Brain pericyte (primary cell): ENCODE measurements at places on chromosomes 7 and 10.

DNA sequence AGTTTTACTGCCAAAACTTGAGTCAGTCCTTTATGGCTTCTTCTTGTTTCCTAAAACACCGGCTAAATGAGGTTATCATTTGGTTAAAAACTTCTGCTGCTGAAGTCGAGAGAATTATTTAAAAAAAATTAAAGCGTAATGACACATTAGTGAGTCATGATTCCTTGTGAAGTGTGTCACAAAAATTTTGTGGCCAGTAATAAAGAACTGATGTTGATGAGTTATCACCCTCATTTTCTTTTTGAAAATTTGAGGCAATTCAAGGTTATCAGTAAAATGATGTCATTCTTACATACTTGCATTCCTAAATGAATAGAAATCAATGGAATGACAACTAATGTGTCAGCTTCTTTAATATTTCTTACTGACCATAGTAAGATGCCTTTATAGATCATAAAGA, 427.4 kb downstream of the SORCS3 start:
- DNase-seq = no peak

GRCh38 chr10:118076705-118077104, 30.0 kb upstream of the RAB11FIP2 start:
- no peak for DNase-seq

DNA sequence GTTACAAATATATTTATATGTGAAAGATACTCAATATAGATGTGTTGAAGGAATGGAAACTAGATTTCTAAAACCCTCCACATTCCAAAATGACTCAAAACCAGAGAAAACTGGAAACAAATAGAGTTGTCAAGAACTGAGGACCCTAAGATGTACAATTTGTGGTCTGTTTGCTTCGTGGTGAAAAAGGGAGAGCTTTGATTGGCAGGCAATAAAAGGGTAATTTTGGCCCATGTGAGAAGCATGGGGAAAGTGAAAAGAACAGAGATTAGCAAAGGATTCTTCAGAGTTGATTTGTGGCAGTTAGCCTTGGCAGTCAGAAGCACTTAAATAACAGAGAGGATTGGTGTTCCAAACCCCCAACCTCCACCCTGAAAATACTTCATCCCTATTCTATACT, 37.1 kb upstream of the DKK1 start:
- no peak for DNase-seq

DNA sequence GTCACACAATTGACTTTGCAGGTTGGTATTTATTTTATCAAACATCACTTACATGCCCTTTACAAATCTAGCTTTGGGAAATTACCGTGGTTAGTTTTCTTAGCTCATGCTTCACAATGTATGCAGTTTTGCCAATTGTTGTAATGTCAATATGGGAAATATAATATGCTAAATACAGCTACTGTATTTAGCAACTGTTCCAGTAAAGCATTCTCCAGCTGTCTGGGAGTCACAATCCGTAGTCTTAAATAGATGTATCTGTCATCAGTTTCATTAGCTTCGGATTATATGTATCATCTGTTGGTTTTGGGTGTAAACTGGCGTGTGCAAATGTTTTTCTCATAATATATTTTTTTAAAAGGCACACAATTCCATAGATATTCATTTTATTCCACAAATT, 19.4 kb upstream of the AHR start:
- DNase-seq = no peak

- DNase-seq = no peak
Measured at GRCh38 chr7:150368884-150369747, 494 bp downstream of the REPIN1 start.

- DNase-seq = no peak
Measured at GRCh38 chr7:134478707-134479106, 19.8 kb upstream of the AKR1B1 start.

GRCh38 chr10:128210215-128211063, 84.2 kb upstream of the MKI67 start:
- no peak for DNase-seq

GRCh38 chr10:124289851-124290795, 128.6 kb downstream of the OAT start:
- peak; percentile 40 for DNase-seq

DNA sequence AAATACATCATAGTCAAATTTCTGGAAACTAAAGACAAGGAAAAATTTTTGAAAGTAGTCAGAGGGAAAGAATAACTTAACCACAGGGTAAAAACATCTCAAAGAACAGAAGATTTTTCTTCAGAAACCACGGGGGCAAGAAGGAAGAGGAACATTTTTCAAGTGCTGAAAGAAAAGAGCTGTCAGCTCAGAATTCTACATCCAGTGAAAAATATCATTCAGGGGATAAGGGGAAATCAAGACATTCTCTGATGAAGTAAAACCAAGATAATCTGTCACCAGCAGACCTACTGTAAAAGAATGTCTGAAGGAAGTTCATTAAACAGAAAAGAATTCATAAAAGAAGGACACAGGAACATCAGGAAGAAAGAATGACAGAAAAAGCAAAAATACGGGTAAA, 111.2 kb upstream of the TMEM72 start:
- DNase-seq = no peak

DNA sequence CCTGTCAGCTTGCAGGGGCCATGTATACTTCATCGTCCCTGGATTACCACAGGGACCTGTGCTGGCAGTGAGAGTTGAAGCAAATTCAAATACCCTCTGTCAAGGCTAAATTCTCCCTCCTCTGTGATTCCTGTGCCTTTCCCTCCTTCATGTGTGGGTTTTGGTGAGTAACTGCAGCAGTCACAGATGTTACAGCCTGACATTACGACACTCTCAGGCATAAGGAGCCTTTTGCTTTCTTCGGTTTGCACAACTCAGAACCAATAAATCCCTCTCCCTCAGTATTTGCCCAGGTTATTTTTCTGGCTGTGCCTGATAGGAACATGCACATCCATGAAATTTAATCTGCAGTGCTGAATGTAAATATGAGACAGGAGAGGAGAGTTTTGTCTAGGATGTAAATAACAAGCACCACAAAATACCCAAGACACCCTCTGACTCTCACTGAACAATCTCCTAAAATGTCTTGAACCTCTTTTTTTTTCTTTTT, 997.2 kb upstream of the GHITM start:
- DNase-seq = no peak

GRCh38 chr7:98251231-98251600, 816 bp downstream of the TECPR1 start:
- no peak for DNase-seq

DNA sequence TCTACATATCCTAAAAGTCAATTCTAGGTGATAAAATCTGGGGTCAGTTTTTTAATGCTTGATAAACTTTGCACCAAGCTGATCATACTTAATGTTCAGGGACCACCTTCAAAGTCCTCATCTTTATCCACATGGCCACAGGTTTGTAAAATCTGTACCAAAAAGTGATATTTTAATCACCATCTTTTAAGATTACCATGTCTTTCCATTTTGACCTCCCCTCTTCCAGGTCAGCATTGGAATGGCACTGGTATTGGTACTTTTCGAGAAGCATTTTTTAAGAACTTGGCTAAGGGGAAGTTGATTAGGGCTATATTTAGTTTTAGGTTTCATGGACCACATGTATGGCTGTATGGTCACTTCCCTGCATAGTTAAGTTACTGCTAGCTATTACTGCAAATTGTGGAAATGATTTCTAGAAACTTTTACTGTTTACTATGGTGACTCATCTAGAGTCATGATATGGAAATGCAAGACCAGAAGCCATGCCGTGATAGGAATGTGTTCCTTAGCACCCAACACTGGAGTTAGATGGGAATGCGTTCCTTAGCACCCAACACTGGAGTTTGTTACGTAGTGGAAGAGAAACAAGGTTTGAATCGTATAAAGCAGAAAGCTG, 50.8 kb upstream of the ABLIM1 start:
- no peak for DNase-seq

DNA sequence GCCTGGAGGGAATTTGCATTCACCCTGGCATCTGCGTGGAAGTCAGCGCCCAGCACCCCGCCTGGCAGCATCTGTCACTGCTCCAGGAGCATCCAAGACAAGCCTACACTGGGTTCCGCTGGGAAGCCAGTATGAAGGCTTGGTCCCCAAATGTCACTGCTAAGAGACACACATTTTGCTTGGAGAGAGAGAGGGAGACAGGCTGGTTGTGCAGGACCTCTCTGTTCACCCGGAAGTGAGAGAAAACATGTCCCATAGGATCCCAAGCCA, 119.5 kb downstream of the SEC23IP start:
- DNase-seq = no peak

DNA sequence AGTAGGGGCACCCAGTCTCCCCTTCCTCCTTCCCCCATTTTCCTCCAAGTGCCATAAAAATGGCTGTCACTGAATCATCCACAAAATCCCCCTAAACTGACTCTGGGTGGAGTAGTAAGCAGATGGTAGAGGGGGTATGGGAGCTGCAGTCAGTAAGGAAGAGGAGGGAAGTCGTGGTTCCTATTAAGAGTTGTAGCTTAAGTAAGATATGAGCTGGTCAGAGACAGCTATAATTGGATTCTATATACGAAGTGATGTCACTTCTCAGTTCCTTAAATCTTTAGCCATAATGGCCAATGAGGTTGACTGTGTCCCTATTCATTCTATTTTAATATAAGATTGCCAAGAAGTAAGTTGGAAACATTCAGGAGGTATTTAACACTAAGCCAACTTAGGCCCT, 131.7 kb downstream of the SLC16A9 start:
- DNase-seq = no peak

- DNase-seq = no peak
Measured at GRCh38 chr10:86007171-86007570, 359.4 kb downstream of the GRID1 start.

DNA sequence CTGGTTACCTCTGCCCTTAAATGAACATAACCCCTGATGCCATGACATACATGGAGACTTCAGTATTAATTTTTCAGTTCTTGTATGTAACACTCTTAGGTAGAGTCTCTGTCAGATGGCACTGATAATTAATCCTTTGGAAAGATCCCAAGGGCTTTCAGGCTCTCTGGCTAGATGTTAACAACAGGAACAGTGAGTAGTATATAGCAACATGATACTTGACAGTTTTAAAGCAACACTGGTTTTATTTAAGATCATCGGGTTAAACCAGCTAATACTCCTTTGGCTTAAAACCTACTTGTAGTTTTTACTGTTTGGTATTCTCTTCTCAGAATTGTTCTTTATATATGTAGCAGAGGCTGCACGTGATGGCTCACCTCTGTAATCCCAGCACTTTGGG, 27.3 kb downstream of the AHCYL2 start:
- DNase-seq = no peak

DNA sequence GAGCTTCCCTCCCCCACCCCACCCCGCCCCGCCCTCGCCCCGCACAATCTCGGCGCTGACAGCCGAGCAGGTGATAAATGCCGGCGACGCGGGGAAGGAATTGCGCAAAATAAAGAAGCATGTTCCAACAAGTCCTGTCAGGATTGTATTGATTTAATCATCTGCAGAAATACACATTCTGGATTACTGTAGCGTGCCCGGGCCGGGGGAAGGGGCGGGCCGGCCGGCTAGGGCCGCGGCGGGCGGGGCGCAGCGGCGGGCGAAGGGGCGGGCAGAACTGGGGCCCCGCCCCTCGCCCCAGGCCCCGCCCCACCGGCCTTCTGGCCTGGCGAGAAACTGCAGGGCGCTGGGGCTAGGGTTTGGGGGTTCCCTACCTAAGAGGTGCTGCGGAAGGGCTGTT, 88.9 kb upstream of the PAX2 start:
- no peak for DNase-seq

- DNase-seq = no peak
Measured at GRCh38 chr7:134886353-134887057, 99.8 kb upstream of the AGBL3 start.

- no peak for DNase-seq
Measured at GRCh38 chr7:157021871-157022680, 11.6 kb upstream of the MNX1 start.

DNA sequence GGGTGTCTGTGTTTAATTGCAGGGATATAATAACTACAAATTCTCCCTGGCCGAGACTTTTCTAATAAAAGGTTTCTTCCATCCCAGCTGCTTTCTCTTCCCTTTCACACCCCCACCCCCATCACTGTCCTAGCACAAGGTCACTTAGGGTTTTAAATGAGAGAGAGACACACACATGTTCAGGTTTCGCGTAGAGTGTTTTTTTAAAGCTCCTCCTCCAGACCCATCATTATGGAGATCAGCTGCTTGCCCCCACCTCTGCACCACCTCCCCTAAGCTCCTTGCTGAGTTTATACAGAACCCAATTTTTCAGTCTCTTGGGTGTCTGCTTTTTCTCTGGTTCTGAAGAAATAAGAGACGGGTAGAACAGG, 18.6 kb downstream of the LRMDA start:
- DNase-seq = no peak

DNA sequence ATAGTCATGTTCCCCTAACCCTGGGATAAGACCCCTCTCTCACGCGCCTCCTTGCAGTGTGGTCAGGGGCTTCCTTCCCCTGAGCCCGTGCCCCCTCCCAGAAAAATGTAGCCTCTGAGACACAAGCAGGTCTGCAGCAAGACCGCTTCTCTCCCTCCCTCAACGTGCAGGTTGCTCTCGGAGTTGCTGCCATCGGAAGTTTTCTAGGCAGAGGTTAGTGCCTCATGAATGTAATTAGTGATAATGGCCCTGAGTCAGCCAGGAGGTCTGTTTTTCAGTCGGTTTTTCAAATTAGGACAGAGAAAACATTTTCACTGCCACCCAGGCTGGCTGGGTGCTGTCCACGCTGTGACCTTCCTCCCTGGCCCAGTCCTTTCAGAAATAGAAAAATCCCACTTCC, 43.2 kb upstream of the PRLHR start:
- DNase-seq = no peak

- DNase-seq = no peak
Measured at GRCh38 chr7:82700741-82701140, 257.2 kb upstream of the CACNA2D1 start.

GRCh38 chr10:30062582-30062981, 3.2 kb upstream of the JCAD start:
- DNase-seq = no peak

DNA sequence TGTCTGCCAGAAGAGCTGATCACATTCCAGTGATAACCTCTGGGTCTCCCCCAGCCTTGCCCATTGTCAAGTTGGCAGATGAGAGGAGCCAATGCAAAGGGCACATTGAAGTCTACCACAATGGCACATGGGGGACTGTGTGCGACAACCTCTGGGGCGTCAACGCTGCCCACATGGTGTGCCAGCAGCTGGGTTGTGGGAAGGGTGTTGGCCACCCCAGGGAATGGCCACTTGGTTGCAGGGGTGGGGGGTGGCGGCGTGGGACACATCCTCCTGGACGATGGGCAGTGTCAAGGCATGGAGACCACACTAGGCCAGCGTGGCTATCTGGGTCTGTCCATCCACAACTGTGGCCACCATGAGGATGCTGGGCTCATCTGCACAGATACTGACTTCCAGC, 43.4 kb downstream of the CUZD1 start:
- DNase-seq = no peak

- DNase-seq = no peak
Measured at GRCh38 chr10:125491381-125491780, 191.6 kb downstream of the TEX36 start.

GRCh38 chr10:30052062-30052461, 7.3 kb downstream of the JCAD start:
- no peak for DNase-seq

DNA sequence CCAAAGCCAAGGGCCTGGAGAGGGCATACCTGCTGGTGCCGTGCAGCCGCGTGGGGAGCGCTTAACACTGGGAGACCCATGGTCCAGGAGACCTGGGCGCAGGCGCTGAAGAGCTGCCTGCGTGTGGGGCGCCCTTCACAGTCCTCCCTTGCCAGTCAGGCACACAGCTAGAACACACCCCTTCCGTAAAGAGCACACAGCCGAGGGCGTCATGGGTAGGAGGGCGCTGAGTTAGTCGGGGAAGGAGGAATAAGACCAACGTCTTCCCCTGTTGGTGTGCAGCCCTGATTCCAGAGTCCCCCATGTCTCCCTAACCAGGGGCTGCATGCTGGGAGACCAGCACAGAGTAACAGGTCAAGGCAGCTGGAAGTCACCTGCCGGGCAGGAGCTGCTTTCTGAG, 273.9 kb downstream of the USP6NL start:
- no peak for DNase-seq
